ENCODE measurements at places on chromosomes 12 and 14. TPM values are rescaled to one million over a fixed set of nuclear protein-coding genes. Genes with fewer than 3 reads are reported as not detected.
A peak's percentile ranks its signal among the peaks of the same experiment; 100 is the strongest.

- no peak for DNase-seq
These were observed 21.8 kb downstream of the MVK start for GRCh38 chr12:109595321-109595902.

GRCh38 chr12:103642240-103642864 is 55.3 kb downstream of the STAB2 start:
- no peak for DNase-seq

DNA sequence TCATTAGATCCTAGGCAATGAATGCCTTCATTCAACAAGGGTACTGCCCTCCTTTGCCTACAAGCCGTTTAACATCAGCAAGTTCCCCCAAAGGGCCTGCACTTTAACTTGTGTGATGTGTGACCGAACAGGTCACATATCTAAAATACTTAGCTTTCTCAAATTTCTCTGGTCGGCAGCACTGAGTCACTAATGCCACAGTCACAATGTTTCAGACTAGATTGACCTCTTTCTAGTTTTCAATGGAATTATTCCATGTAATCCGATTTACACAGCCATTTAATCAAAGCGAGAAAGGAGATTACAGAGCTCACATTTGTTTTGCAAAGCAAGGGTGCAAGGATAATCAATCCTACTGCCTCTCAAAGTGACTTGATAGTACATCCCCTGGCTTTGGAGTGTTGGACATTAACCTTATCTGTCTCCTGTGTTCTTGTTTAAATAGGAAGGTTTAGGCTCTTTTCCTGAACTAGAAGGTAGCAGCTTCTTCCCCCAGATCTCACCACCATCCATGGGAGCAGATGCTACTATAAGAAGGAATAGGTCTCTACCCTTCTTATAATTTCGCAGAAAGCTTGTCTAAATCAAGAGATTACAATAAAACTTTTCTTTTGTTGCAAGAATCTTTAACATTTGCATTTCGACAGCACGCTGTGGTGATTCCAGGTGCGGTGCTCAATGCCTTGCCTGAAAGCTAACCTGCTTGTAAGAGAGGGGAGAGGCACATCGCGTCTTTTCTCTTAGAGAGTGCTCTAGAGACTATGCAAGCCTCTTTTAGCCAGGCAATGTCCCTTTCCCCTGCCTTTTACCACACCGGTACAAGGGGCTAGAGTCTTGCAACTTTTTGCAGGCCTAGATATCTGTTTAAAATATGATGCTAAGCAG is 1.8 kb downstream of the KITLG start:
- DNase-seq = peak; percentile 22

- no peak for DNase-seq
These were observed 65.8 kb downstream of the GALNT16 start for GRCh38 chr14:69325646-69326265.

GRCh38 chr14:21072781-21073339 is 2.8 kb downstream of the ARHGEF40 start:
- DNase-seq = no peak

DNA sequence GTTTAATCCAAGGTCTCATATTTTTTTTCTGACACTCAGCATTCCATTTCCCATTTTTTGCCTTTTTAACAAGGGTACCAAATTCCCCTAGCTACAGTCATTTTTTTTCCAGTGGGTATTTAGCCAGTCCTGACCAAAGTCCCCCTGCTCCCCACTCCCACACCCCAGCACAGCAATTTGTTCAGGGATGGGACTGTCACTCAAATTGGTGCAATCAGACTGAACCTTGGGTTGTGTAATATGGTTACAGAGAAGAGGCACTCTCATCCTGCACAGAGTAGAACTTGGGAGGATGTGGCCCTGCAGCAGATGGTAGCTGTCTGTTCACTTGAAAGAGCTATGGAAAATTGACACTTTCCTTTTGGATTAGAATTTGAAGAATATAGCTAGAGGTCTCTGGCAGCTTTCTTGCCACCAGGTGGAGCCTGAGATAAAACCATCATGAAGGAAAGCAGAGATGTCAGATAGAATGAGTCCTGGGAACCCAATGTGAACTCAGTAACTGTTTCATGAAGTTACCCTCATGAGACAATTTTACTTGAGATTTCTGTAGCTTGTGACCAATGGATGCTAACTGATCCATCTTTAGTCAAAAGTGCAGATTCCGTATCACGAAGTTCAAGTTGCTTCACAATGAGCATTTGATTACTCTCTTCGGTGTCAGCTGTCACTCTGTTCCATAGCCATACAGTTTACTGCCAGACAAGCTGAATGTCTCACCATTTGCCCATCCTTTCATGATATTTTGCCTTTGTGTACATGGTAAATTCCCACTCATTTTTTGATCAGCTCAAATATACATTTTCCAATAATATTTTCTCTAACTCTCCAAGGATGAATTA is 394.0 kb upstream of the SYT1 start:
- peak; percentile 51 for DNase-seq

DNA sequence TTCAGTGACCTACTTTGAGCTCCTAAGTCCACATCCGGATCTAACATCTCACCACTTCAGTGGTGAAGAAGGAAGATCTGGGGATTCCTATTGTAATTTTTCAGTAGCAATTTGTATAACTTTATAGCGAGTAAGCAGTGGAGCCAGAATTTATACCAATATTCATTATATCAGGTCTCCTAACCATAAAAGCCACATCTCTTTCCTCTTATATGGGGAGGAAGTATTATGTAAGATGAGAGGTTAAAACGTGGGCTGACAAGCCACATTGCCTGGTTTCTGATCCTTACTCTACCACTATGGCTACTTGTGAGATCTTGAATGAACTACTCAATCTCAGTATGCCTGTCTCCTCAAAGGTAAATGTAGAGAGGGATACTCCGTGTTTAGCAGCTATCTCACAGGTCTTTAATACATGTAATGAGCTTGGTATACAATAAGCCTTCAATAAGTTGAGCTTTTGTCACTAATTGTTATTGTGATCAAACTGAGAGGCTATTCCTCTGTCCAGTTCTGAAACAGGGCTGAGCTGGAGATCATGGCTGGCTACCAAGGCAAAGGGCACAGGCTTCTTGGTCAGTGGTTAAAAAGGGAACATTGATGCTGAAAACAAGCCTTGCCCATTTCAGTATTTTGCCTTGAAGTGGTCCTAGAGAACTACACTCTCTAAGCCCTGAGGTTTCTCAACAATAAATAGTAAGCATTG is 3.3 kb upstream of the TMEM117 start:
- no peak for DNase-seq

- DNase-seq = no peak
These were observed 206.2 kb downstream of the PPM1H start for GRCh38 chr12:62728741-62729140.

- no peak for DNase-seq
These were observed 86.5 kb upstream of the DIO3 start for GRCh38 chr14:101474563-101475455.

GRCh38 chr12:54140588-54141388 is 48.0 kb downstream of the SMUG1 start:
- DNase-seq = no peak

- DNase-seq = peak; percentile 9
These were observed 201.1 kb downstream of the PIK3C2G start for GRCh38 chr12:18462442-18462841.

DNA sequence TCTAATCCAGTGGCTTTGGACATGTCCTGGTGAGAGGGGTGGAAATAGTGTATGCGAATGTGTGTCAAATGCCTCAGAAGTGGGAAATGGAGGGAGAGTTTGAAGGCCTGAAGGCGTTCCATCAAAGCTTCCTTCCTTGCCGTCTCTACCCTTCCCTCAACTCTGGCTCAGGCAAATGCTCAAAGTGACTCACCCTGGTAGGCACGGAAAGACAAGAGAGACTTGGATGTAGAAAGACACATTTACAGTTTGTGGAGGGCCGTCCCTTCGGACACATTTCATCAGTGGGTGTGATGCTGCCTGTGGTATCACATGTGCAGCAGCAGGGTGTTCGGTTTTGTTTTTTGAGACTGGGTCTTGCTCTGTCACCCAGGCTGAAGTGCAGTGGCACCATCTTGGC is 36.7 kb downstream of the CHST11 start:
- DNase-seq = peak; percentile 88

DNA sequence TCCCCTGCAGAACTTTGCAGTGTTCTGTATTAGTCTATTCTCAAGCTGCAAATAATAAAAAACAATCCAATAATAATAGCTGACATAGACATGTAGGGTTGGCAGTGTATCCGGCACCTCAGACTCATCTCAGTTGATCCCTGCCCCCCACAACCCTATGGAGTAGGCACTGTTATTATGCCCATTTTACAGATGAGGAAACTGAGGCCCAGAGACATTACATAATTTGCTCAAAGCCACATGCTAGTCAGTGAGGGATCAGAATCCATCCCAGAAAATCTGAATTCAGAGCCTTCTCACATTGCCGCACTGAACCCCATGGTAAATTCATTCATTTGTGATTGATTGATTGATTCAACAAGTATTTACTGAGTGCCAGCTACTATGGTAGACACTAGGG is 226.6 kb upstream of the PWP1 start:
- no peak for DNase-seq

DNA sequence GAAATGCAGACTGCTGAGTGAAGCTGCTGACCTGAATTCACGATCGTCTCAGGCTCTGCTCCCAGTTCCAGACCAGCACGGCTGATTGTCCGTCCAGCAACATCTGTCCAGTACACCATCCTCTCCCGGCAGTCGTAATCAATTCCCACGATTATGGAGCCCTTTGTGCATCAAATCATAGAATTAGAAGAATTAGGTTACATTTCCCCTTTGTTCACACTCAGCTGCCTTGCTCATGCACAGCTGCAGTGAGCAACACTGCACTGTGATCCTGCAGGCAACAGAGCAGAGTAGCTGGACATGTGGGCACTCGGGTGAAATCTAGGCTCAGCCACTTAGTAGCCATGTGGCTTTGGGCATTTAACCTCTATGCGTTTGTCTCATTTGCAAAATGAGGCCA is 22.2 kb downstream of the RTRAF start:
- DNase-seq = no peak

- no peak for DNase-seq
These were observed 7.1 kb downstream of the SETD1B start for GRCh38 chr12:121810833-121811433.

GRCh38 chr12:31749024-31749704 is 20.3 kb upstream of the AMN1 start:
- peak; percentile 98 for DNase-seq

DNA sequence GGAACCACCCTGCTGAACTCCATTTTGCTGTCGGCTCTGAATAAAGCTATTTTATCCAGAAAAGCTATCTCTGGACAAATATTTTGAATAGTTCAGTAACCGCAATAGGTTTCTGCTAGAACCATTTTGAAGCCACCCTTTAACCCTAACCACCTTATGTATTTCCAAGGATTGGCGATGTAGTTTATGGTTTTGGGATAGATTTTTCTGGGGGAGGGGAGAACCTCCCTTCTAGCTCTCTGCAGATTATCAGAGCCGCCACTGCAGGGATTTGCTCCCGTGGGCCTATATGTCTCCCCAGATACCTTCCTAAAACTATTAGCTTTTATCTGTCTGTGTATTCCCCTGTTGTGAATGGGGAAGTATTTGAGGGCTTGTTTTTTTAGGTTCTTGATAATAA is 1.8 kb upstream of the TUBA1B start:
- no peak for DNase-seq

- peak; percentile 4 for DNase-seq
These were observed 123.7 kb upstream of the TMTC1 start for GRCh38 chr12:29907461-29907860.

DNA sequence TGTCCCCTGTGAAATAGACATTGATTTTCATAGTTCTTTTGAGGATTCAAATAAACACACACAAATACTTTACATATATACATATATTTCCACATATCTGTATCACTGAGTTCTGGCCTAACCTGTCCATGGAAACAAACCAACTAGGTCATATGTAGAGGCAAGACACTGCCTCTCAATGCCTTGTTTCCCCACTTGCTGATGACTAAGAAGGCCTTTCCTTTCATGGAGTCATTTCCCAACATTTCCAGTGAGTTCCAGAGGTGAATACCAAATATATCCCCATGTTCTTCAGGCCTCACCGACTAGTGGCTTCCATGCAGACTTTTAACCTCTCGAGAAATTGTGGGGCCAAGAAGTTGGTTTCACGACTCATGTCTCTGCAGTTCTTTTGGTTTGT is 120.8 kb downstream of the DNAI7 start:
- no peak for DNase-seq

DNA sequence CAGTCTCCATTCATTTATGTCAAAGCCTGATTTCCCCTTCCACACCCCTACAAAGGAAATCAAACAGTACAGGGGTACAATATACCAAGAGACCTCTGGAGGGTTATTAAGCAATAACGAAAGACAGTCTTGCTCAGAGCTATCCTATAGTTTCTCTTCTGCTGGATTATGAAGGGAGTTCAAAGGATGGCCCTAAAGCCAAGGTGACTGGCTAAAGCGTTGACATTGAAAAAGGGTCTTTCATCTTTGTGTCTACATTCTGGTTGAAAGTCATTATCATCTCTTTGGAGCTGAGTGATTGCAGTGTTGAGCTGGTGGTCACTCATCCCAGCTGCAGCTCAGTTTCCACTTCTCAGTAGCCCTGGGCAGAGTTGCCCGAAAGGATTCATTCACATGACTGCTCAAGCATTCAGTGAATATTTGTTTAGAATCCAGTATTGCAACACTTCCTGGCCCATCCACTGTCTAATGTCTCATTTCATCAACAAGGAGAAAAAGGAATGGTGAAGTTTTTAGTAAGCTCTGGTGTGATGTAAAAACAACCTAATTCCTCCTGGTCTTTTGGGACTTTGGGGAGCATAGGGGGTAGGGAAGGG is 19.2 kb upstream of the TBX5 start:
- peak; percentile 16 for DNase-seq

- no peak for DNase-seq
These were observed 58.2 kb upstream of the STRN3 start for GRCh38 chr14:31084385-31084784.

GRCh38 chr12:14956024-14956891 is 5.1 kb downstream of the ARHGDIB start:
- DNase-seq = no peak

DNA sequence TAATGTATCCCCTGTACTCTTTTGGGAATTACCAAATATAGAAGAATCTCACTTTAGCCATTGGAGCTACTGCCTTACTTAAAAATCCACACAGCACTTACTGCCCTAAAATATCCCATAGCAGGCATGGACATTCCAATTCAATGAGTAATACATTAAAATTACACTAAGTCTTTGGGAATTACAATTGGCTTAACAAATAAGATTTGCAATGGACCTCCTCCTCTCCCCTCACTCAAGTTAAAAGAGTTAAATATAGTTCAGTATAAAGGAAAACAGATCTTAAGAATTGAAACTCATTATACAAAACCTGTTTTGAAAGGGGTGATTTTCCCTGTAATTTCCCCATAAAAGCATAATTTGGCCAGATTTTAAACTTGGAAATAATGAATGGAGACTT is 477.1 kb downstream of the SLC16A7 start:
- DNase-seq = peak; percentile 5

FCF1 gene
- total RNA-seq = 29.9 TPM

GDF3 gene
- total RNA-seq = not detected

IL31 gene
- total RNA-seq = not detected

ADAMTS20 gene
- total RNA-seq = not detected

OR11H12 gene
- total RNA-seq = not detected

CISTR gene
- not detected for total RNA-seq

SRRM4 gene
- not detected for total RNA-seq

ACRBP gene
- not detected for total RNA-seq

MIP gene
- 0.29 TPM for total RNA-seq

CCDC177 gene
- not detected for total RNA-seq

SLC39A5 gene
- total RNA-seq = 0.36 TPM

ARPC3 gene
- 524 TPM for total RNA-seq

MANSC1 gene
- total RNA-seq = 8.5 TPM

SMIM41 gene
- not detected for total RNA-seq
